ENCODE measurements at places on chromosomes 7 and 10.

- H3K4me1 ChIP-seq, result peaks cover 39% of the 10 kb centered on the region
- no peaks in the 10 kb centered on the region for H3K27me3 ChIP-seq
- H3K36me3 ChIP-seq, result no peaks in the 10 kb centered on the region
- peak; percentile 45 for DNase-seq
- peak overlapping the region; percentile 67 for H3K4me3 ChIP-seq
These were observed 2.1 kb downstream of the ADK start for GRCh38 chr10:74153123-74153522.

DNA sequence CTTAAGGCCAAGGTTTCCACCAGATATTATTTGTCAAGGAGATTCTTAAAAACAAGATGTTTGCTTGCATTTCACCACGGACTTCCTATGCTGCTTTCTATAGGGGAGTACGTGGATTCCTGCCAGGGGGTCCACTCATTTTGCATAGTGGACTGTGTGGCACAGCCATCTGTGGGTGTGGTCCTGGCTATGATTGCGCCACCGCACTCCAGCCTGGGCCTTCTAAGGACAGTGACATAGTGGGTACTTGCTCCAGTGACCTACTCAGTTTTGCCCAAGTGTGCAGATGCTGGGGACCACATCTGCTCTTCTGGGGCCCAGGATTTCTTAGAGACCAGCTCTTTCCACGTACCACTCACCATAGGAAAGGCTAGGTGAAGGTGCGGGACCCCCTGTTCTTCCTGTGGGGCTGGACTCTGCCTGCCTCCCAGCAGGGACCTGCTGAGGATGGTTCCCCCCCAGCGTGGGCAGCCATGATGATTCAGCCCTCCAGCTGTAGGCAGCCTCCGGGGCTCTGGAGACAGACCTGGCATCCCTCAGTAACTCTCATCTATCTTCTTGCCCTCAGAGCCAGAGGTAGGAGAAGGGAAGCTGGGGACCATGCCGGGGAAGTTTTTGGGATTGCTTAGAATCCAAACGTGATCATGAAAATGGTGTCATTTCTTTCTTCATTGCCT is 42.9 kb downstream of the HK1 start:
- no peaks in the 10 kb centered on the region for H3K27me3 ChIP-seq
- H3K4me1 ChIP-seq, result peaks cover 40% of the 10 kb centered on the region
- H3K27ac ChIP-seq, result no peak overlapping the region

- H3K36me3 ChIP-seq, result no peaks in the 10 kb centered on the region
- H3K4me3 ChIP-seq, result no peak overlapping the region
These were observed 640.2 kb downstream of the ARL4A start for GRCh38 chr7:13327669-13328068.

- peaks cover 38% of the 10 kb centered on the region for H3K4me1 ChIP-seq
- H3K4me3 ChIP-seq, result no peak overlapping the region
- H3K27me3 ChIP-seq, result no peaks in the 10 kb centered on the region
- no peaks in the 10 kb centered on the region for H3K36me3 ChIP-seq
- H3K27ac ChIP-seq, result no peak overlapping the region
These were observed 65.5 kb downstream of the GRB10 start for GRCh38 chr7:50717181-50717580.

DNA sequence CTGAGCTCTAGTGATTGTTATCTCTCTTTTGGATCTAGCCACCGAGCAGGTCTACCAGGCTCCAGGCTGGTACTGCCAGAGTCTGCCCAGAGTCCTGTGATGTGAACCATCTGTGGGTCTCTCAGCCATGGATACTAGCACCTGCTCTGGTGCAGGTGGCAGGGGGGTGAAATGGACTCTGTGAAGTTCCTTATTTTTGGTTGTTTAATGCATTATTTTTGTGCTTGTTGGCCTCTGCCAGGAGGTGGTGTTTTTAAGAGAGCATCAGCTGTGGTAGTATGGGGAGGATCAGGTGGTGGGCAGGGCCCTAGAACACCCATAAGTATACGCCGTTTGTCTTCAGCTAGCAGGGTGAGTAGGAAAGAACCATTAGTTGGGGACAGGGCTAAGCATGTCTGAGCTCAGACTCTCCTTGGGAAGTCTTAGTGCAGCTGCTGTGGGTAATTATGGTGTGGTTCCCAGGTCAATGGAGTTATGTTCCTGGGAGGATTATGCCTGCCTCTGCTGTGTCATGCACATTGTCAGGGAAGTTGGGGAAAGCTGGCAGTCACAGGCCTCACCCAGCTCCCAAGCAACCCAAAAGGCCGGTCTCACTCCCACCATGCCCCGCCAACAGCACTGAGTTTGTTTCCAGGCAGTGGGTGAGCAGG is 81.8 kb downstream of the NPSR1 start:
- H3K27me3 ChIP-seq, result no peaks in the 10 kb centered on the region
- H3K27ac ChIP-seq, result no peak overlapping the region
- no peaks in the 10 kb centered on the region for H3K36me3 ChIP-seq
- no peak overlapping the region for H3K4me3 ChIP-seq
- no peaks in the 10 kb centered on the region for H3K4me1 ChIP-seq

DNA sequence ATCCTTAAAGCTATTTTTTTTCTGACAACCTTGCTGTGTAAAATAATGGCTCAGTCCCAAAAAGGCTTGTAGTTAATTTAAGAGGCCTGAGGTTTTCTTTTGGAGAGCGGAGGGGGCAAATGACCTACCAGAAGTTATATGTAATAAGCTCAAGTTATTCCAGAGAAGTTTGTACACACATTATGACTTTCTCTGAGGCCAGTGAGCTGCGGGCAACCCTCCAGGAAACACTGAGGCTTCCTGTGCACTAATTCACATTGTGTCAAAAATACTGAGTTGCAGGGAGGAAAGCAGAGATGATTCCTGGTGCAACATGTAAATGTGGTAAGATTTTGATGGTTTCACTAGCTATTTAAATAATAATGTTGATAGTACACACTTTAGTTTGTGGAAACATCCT is 188.6 kb downstream of the DIP2C start:
- peaks cover 7% of the 10 kb centered on the region for H3K27me3 ChIP-seq
- H3K4me3 ChIP-seq, result no peak overlapping the region
- peak; percentile 45 for DNase-seq
- H3K4me1 ChIP-seq, result peaks cover 26% of the 10 kb centered on the region
- H3K36me3 ChIP-seq, result no peaks in the 10 kb centered on the region

DNA sequence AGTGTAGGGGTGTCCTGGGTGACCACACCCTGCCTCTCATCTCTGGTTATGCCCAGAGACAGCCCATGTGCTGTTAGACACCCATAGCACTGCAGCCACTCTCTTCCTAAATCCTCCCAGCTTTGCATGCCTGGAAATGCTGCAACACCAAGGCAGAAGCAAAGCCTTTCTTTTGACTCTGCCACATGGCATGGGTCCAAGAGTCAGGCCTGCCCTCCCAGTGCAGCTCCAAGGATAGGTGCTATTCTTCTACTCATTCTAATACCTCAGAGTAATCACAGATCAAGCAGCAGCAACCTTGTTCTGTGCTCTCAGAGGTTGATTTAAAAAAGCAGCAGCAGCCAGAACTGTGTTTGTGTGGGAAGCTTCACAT is 23.4 kb downstream of the FRMPD2 start:
- H3K27ac ChIP-seq, result peak overlapping the region; percentile 82
- no peak for DNase-seq
- no peaks in the 10 kb centered on the region for H3K36me3 ChIP-seq
- H3K27me3 ChIP-seq, result no peaks in the 10 kb centered on the region
- H3K4me1 ChIP-seq, result peaks cover 56% of the 10 kb centered on the region
